ENCODE measurements at places on chromosomes 13 and 19.

- DNase-seq, result no peak
Measured at GRCh38 chr19:56341948-56342347, 27.3 kb upstream of the ZSCAN5A start.

DNA sequence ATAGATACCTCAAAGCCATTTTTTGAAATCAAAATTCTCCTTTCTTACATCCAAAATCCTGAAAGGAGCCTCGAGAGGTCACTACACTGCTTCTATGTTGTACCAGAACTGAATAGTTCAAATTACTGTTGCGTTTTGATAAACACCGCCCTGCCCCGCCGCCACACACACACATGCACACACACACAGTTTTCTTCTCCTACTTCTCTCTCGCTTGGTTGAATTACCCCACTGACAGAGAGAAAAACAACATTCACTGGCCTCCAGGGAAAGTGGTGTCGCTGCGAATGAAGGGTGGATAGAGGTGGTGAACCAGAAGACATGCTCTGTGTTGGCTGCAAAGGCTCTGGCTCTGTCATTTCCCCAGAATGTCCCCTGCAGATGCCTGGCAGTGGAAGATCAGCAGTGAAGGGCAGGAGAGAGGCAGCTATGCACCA is 183.4 kb upstream of the RFC3 start:
- DNase-seq, result no peak

GRCh38 chr19:6576869-6577475 is 14.0 kb downstream of the CD70 start:
- DNase-seq, result no peak

DNA sequence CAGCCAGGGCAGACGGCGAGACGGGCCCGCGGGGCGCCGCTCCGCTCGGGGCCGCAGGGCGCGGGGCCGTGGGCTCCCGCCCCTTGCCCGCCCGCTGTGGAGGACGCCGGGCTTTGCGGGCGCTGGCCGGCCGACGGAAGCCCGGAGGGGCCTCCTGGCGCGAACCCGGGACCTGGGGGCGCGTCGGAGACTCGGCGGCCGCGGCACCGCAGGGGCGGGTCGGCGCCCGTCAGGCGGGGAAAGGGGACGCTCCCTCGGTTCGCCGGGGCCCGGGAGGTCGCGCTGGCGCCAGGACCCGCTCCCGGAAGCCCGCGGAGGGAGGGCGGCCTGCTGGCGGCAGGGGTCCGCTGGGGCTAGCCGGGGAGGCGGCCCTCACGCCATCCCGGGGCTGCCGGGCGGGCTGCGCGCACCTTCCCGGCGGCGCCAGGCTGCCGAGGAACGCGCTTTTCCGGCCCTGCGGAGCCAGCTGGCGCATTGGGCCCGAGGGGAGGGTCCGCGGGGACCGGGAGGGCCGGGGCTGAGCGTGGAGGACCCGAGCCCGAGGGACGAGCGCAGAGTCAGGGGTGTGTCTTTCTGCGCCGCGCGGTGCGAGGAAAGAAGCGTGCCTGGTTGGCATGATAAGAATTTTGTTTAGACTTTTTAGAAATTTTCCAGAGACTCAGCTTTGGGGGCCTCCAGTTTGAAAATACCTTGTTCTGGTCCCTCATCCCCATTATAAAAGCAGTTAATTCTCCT is 511 bp downstream of the GARRE1 start:
- no peak for DNase-seq

GRCh38 chr13:87998081-87998480 is 326.9 kb downstream of the SLITRK5 start:
- no peak for DNase-seq

- no peak for DNase-seq
Measured at GRCh38 chr13:40982772-40983171, 36.3 kb downstream of the ELF1 start.

- DNase-seq, result no peak
Measured at GRCh38 chr13:31276421-31276820, 76.6 kb downstream of the B3GLCT start.

DNA sequence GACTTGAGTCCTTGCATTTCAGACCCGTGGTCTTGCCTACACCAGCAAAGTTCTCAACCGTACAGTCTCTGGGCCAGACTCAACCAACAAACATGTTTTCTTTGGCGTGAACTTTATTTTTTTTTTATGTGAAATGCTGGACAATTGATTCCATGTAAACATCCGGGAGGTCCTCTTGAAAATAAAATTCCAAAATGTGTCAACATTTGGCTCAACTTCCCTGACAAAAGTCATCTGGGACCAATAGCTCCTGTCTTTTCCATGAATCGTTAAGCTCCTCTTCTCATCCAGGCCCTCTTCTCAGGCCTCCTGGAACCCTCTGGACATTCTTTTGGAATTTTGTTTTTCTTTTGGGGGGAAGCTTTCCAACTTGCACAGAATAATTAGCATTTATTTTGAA is 2.7 kb downstream of the ALDH16A1 start:
- DNase-seq, result no peak

DNA sequence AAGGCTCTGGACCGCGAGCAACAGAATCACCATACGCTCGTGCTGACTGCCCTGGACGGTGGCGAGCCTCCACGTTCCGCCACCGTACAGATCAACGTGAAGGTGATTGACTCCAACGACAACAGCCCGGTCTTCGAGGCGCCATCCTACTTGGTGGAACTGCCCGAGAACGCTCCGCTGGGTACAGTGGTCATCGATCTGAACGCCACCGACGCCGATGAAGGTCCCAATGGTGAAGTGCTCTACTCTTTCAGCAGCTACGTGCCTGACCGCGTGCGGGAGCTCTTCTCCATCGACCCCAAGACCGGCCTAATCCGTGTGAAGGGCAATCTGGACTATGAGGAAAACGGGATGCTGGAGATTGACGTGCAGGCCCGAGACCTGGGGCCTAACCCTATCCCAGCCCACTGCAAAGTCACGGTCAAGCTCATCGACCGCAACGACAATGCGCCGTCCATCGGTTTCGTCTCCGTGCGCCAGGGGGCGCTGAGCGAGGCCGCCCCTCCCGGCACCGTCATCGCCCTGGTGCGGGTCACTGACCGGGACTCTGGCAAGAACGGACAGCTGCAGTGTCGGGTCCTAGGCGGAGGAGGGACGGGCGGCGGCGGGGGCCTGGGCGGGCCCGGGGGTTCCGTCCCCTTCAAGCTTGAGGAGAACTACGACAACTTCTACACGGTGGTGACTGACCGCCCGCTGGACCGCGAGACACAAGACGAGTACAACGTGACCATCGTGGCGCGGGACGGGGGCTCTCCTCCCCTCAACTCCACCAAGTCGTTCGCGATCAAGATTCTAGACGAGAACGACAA is 1.8 kb downstream of the PCDH17 start:
- DNase-seq, result no peak

Data from RCC 7860 (cell line).